ENCODE measurements at places on chromosomes 6 and 20.

DNA sequence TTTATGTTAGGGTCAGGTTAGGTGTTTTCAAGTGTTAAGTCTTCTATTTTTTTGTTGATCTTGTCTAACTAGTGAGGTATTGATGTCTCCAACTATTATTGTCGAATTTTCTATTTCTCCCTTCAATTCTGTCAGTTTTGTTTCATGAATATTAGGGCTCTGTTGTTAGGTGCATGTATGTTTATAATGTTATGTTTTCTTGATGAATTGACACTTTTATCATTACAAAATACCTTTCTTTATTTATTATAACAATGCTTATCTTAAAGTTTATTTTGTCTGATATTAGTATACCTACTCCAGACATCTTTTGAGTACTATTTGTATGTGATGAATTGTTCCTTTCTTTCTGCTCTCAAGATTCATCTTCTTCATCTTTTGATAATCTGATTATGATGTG is 12.9 kb upstream of the TRIM38 start:
- DNase-seq = no peak

DNA sequence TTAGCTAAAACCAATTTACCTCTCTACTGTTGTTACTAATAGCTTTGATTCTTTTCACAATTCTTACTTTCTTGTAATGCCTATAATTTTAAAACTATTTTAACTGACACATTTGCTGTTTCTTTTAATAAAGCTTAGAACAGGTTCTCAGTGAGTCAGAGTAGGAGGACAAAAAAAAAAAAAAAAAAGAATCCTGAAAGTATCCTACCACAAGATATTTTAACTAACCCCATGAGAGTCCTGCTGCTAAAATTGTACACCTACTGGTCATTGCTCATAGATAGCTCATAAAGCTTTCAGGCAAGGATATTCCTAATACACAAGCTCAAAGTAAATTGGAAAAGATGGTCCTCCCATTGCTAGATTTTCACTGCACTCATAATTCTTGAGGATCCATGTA is 301.0 kb downstream of the CENPW start:
- no peak for DNase-seq

DNA sequence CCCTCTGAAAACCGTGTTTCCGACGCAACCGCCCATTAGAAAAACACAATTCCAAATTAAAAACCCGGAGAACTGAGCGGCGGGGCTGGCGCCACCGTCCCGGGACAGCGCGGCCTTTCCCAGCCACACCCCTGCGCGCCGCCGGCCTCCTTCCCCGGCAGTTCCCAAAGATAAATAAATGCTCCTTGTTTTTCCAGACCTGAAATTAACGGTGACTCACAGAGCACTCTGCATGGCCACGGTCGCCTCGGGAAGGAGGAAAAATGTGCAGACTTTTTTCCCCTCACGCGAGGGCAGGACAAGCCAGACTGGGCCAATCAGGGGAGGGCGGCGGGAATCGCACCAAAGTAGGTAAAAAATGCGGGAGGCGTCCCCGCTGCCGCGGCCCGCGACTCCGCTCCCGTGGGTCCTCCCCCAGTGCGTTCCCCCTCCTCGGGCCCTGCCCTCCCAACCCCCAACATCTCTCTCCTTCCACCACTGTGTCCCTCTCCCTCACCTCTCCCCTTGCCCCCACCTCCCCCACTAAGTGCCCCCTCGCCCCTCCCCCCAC is 828 bp upstream of the DSTN start:
- DNase-seq = peak; percentile 34

- no peak for DNase-seq
These were observed 137.1 kb downstream of the LY86 start for GRCh38 chr6:6725468-6726209.

GRCh38 chr6:129534926-129535325 is 175.1 kb downstream of the ARHGAP18 start:
- no peak for DNase-seq

DNA sequence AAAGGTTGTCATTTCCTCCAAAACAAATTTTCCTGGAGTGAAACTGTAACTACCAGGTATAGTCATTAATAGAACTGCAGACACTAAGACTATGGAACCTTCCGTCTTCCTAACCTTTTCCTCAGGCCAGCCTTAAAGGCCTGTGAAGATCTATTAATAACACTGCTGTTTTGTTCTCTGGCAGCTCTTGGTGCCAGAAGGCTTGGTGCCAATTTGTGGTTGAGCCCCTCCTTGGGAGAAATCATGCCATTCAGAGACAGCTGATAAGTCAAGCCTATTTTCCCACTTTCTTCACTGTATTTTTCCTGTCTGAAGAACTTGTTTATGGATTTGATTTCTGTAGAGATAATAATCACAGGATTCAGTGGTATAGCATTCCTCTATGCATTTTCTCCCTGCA is 64.8 kb downstream of the HCRTR2 start:
- no peak for DNase-seq

DNA sequence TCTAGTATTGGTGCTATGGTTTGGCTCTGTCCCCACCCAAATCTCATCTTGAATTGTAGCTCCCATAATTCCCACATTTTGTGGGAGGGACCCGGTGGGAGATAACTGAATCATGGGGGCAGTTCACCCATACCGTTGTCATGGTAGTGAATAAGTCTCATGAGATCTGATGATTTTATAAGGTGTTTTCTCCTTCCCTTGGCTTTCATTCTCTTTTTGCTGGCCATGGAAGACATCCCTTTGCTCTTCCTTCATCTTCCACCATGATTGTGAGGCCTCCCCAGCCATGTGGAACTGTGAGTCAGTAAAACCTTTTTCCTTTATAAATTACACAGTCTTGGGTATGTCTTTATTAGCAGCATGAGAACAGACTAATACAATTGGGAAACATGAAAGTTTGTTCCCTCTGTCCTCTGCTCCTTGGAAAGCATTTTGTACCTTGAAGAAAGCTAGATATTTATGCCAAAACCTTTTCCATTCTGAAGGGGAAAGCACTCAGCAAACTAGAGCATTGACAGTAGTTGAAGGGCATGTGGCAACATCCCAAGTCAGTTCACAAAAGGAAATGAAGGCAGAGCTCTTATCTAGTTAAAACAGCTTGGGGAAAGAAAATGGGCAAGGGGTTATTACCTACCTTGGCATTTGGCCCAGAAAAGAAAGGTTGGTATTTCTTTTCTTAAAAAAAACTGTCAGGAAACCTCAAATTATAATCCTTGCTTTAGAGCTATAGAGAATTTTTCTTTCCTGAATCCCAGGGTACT is 10.7 kb upstream of the TNFAIP3 start:
- no peak for DNase-seq

DNA sequence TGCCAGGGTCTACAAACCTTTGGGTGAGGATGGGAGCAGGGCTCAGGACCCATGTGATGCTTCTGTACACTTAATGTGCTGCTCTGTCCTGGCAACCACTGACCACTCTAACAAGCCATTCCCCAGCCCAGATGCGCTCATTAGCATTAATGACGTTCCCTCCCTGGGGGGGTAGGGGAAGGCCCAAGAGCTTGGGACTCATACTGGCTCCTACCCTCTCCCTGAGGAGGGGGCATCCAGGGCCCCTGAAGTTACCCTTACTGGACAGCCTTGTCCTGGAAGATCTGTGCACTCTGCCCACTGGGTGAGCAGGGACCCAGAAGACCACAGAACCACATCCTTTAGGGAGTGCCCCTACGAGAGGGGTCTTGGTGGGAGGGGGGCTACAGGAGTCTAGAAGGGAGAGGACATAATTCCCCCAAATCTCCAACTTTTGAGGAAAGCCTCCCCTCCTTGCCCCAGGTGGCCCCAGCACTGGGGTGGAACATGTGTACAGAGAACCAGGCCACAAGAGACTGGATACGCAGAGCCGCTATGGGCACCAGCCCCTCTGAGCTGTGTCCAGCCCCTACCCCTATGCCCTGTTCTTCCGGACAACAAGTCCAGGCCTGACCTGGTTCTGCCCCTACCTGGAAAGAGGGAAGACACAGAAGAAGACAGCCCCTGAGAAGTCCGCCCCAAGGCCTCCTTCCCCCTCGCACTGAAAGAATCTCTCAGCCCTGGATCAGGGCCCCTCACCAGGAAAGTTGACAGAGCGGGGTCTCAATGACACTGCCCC is 1.4 kb downstream of the TEAD3 start:
- no peak for DNase-seq

DNA sequence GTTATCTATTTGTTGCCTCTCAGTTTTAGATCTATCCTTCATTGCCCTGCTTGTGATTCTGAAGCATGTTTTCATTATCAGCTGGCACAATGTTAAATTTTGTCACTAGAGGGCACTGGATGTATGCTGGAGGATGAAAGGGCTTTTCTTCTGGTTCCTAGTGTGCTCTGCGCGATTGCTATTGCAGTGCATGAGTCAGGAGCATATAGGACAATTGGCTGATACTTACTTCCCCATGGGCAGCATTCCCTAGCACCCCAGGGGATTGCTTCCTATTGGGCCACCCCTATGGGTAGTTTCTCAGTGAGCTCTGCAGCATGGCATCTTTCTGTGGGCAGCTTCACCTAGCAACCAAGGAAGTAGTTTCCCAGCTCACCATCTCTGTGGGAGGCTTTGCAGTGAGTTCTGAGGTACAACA is 280.3 kb upstream of the SYNCRIP start:
- DNase-seq = no peak

DNA sequence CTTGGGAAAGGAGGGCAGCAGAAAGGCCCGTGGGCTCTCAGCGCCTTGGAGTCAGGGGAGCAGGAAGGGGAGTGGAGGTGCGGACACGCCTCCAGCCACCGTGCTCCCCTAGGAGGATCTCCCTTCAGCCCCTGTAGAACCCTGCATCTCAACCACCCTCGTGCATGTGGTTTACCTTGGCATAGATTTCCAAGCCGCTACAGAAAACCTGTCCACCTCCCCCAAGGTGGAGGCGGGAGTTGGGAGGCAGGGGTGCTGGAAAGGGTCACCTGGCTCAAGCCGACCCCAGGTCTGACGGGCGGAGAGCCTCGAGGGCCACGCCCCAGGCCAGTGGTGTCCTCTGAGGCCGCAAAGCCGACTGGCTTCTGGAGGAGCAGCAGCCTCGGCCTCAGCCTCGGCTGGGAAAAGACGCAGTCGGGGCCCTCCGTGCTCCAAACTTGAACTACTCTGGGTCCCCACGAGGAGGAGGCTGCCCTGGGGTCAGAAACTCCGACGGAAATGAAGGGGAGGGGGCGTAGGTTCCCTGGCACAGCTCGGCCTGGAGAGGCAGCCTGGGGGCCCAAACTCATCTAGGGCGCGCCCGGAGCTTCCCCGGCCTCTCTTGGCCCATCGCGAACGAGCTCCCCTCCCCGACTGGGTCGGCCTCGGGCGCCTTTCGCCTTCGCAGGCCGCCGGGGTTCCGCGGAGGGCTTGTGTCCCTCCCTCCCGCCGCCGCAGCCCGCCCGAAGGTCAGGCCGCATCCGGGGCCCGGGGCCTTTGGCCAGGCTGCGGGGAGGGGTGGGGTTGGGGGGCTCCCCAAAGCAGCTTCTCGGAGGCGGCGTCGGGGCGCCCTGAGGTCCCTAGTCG is 6.3 kb upstream of the FOXF2 start:
- DNase-seq = no peak

- peak; percentile 87 for DNase-seq
These were observed at the start of gene ZC3H12D for GRCh38 chr6:149484733-149485700. Gene ZC3H12D, minus strand, starts transcription at chr6:149485014. Its CDS starts 10,471 bp downstream, at chr6:149474543.
